Ureter (tissue), 1 donor: ENCODE measurements at places on chromosomes 2 and 18. TPM values are rescaled to one million over a fixed set of nuclear protein-coding genes. Genes with fewer than 3 reads are reported as not detected.

GRCh38 chr2:104378853-104379374, 475.0 kb upstream of the POU3F3 start:
- no peak for DNase-seq

DNA sequence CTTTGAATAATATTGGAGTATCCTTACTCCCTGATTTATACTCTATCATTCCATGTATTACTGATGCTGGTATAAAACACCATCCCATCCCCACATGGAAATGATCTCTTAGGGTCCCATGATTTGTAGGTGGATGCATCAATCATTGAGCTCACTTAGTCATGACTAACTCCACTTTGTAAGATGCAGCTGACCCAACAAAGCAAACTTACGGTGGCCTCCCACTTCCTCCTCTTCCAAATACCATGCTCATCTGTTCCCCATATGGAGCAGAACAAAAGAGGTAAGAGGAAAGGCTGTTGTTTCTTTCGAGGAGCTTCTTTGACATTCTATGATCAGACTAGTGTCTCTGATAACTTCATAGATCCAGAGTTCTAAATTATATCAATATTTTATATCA, 640.2 kb upstream of the SLC39A10 start:
- no peak for DNase-seq

DNA sequence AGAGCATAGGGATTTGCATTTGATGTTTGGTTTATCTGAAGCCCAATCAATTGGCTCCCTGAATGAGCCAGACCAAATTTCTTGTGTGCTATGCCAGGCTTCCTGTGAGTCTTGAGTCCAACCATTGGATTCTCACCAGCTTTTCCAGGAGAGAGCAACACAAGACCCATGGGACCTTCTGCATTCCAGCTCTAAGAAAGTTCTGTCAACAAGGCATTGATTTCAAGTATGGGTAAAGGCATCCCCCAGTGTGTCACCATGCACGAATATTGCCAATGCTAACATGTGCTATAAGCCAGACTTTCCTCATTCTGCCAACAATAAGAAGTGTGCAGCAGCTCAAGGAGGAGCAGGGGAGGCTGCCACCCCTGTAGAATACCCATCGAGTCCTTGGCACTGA, 266.6 kb downstream of the ETAA1 start:
- no peak for DNase-seq

DNA sequence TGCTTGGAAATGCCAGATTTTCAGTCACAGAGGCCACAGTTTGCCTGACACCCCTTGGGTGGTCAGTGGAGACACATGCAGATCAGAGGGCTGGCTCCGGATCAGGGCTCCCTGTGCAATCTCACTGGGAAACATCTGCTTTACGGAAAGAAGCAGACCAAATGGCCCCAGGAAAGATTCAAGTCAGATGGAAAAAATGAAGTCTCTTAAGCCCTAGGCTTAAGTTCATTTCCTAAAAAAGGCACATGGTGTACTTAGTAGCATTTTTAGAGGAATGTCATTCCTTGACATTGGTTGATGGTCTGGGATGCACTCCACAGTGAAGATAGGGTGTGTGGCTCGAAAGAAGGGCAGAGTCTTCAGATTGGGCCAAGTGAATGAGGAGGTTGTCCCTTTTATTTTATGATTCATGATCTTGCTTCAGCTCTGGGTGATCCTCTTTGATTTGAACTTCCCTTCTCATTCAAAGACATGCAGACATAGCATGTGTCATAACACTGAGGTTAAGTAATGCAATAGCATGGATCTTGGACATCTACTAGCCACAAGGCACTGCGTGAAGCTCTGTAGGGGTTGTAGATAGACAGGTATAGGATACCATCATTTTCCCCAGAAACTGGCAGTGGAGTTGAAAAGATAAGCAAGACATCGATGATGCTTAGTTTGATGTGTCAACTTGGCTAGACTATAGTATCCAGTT, 56.5 kb downstream of the KCNE4 start:
- no peak for DNase-seq

The C1D gene
- total RNA-seq = 14.2 TPM

The IL36RN gene
- not detected for total RNA-seq

The GALR1 gene
- total RNA-seq = not detected
